CD4-positive, alpha-beta T cell (primary cell): ENCODE measurements at places on chromosomes 6 and 20. TPM values are rescaled to one million over a fixed set of nuclear protein-coding genes. Genes with fewer than 3 reads are reported as not detected.
A peak's percentile ranks its signal among the peaks of the same experiment; 100 is the strongest.

DNA sequence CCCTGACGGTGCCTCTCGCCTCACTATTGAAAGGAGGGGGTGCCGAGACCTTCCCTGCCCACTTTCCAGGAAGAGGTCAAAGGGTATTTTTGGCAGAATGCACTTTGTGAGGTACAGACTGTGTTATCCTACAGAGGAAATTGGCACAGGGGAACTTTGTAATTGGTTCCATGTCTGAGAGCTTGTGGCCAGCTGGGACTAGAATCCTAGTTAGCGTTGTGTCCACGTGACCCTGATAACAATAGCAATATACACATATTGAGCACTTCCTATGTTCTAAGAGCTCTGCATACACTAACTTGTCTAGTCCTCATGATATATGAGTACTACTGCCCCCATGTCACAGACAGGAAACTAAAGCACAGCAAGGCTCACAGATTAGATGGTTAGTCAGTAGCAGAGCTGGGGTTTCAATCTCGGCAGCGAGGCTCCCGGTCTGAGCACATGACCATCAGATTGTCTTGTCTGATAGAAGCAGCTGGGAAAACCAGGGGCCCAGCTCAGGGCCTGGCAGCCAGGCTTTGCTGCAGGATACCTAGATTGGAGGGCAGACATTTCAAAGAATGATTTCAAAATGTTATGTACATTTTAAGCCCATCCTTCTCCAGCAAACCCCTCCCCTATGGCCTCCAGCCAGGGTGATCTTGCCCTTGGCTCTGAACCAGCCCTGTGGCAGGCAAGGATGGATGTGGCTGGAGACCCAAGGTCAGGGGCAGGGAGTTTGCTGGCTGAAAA is 1.4 kb downstream of the MAPK13 start:
- peaks cover 40% of the 10 kb centered on the region for H3K36me3 ChIP-seq
- H3K4me1 ChIP-seq, result peaks cover 51% of the 10 kb centered on the region
- DNase-seq, result no peak
- H3K27me3 ChIP-seq, result no peaks in the 10 kb centered on the region
- H3K4me3 ChIP-seq, result peak overlapping the region; percentile 83

GRCh38 chr20:50799176-50799889 is 4.5 kb downstream of the BCAS4 start:
- DNase-seq, result no peak
- H3K4me3 ChIP-seq, result no peak overlapping the region
- no peak overlapping the region for H3K27ac ChIP-seq
- no peaks in the 10 kb centered on the region for H3K27me3 ChIP-seq
- no peaks in the 10 kb centered on the region for H3K36me3 ChIP-seq
- H3K4me1 ChIP-seq, result peaks cover 16% of the 10 kb centered on the region

DNA sequence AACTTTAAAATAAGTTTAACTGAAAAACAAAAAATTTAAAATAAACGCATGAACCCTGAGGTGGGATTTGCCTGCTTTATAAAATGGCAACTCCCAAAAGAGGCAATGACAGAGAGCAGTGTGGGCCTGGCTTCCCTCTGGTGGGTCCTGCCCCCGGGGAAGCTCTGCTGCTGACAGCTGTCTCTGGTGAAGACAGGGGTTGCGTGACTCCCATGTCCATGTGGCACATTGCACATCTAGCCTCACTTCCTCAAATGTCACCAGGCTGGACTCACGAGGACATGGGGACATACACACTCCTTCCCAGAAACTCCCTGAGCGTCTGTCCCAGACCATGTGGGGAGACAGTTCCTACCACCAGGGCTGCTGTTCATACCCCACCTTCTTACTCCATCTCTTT is 66.2 kb downstream of the ABHD12 start:
- H3K4me3 ChIP-seq, result no peak overlapping the region
- no peak for DNase-seq
- no peak overlapping the region for H3K27ac ChIP-seq
- peaks cover 16% of the 10 kb centered on the region for H3K36me3 ChIP-seq
- H3K4me1 ChIP-seq, result peaks cover 4% of the 10 kb centered on the region
- no peaks in the 10 kb centered on the region for H3K27me3 ChIP-seq

DNA sequence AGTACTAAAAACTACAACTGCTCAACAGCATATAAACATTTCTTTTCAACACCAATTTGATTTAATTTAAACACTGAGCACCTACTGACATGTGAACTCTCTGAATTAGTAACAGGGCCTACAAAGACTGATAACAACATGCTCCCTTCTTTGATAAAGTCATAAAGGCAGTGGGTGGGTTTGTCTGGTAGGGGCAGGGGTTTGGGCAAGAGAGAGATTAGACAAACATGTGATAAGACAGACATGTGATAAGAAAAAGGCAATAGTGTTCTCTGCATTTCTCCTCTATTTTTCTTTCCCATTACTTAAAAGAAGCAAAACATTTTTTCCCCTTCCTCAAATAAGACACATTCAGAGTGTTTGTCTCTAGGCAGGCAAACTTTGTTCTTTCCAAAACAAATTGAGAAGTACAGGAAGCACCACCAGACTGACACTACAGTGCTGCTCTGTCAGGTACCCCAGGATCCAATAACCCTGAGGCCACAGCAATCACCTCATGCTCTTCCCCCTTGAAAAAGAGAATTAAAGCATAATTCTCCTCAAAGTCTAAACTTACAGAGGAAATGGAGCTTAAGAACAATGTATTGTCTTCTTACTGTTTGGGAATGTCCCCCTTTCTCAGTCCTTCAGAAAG is 11.9 kb downstream of the C6orf52 start:
- no peak overlapping the region for H3K27ac ChIP-seq
- no peaks in the 10 kb centered on the region for H3K4me1 ChIP-seq
- no peaks in the 10 kb centered on the region for H3K36me3 ChIP-seq
- H3K27me3 ChIP-seq, result no peaks in the 10 kb centered on the region

Gene PROKR2
- total RNA-seq, result not detected
